ENCODE measurements at places on chromosomes 6 and 20.
A peak's percentile ranks its signal among the peaks of the same experiment; 100 is the strongest.

DNA sequence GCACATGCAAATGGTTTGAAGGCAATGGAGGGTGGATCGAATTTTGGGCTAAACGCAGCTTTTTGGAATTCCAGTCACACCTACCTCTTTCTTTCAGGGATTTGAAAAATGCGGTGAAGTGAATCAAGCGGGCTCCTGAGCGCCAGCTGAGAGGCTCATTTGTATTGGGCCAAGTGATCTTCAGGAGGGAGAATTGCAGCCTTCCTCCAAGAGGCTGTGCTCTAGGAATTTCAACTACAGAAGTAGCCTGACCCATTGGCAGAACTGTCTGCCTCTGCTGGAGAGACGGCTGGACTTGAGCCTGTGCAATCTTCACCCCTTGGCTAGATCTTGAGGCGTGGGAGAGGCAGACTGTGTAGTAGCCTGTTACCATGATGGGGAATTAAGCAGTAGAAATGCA is 5.7 kb upstream of the TIAM2 start:
- no peak for DNase-seq
- H3K4me1 ChIP-seq: no peaks in the 10 kb centered on the region
- H3K27ac ChIP-seq: no peak overlapping the region

DNA sequence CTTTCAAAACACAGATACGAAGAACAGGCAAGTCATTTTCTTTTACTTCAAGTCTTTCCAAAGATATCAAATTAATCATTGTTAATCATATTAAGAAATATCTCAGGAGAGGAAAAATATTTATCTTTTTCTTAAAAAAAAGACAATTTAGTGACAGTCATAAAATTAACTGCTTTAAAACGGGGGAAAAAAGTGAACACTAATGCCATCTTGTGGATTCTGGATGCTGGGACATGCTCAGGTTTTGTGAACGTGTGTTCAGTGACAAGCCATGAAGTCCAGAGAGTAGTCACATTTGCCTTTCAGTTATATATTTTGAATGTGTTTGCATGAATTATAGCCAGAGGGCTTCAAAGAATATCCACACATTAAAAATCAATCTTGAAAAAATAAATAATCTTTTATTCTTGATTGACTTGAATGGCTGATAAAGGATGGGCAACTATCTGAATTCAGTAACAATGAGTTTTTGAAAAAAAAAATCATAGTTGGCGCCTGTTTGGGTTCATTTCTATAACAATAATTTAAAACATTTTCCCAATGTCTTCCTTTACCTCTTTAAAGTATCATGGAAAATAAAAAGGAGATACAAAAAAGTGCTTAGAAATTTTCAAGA is 74.7 kb upstream of the NOX3 start:
- H3K27ac ChIP-seq: no peak overlapping the region
- DNase-seq: no peak
- H3K36me3 ChIP-seq: peaks cover 13% of the 10 kb centered on the region
- H3K4me3 ChIP-seq: no peak overlapping the region
- peaks cover 10% of the 10 kb centered on the region for H3K4me1 ChIP-seq

- no peak for DNase-seq
- peaks cover 39% of the 10 kb centered on the region for H3K4me1 ChIP-seq
- H3K27me3 ChIP-seq: no peaks in the 10 kb centered on the region
- H3K27ac ChIP-seq: no peak overlapping the region
- no peak overlapping the region for H3K4me3 ChIP-seq
Measured at GRCh38 chr6:107715550-107716321, 108.4 kb downstream of the SCML4 start.

DNA sequence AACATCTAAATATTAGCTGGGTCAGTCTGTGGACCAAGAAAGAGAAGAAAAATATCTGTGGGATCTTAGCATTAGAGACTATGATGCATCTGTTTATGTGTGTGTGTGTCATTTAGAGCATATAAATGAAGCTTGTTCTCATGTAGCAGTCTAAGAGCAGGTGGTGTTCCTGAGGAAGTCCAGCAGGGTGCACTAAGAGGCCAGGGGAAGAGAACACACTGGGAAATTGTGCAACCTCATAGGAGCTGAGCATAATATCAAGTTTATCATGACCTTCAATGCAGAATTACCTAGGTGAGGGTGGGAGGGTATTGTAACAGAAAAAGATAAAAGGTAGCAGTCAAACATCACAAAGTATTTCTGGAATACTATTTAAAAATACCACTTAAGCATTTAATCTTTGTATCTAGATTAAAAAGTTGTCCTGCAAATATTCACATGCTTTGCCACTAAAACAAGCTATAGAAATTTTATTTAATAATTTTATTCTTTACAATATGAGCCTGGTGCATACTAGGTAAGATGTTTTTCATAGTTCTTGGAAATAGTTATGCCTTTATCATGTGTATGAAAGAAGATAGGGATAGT is 80.5 kb downstream of the SMPDL3A start:
- peak; percentile 22 for DNase-seq
- H3K36me3 ChIP-seq: no peaks in the 10 kb centered on the region
- no peak overlapping the region for H3K4me3 ChIP-seq
- no peak overlapping the region for H3K27ac ChIP-seq
- no peaks in the 10 kb centered on the region for H3K27me3 ChIP-seq
- peaks cover 8% of the 10 kb centered on the region for H3K4me1 ChIP-seq

- no peak overlapping the region for H3K4me3 ChIP-seq
- H3K27me3 ChIP-seq: no peaks in the 10 kb centered on the region
- no peak overlapping the region for H3K27ac ChIP-seq
- peaks cover 7% of the 10 kb centered on the region for H3K4me1 ChIP-seq
- H3K36me3 ChIP-seq: peaks cover 25% of the 10 kb centered on the region
- DNase-seq: no peak
Measured at GRCh38 chr6:37967651-37968050, 148.1 kb downstream of the ZFAND3 start.

DNA sequence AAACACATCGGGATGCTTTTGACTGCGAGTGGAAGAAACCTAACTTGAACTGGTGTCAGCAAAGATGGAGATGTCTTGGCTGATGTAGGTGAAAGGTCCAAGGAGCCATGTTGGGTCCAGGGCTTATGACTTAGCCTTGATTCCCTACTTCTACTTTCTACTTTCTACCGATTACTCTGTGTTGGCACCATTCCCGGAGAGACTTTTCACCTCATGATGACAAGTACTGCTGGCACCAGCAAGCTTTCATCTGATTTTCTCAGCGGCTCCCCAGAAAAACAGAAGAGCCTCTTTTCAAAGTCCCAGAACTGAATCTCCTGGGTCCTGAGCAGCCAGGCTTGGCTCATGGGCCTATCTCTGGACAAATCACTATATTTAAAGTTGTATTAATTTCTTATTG is 4.9 kb upstream of the EDN3 start:
- no peaks in the 10 kb centered on the region for H3K36me3 ChIP-seq
- peaks cover 83% of the 10 kb centered on the region for H3K27me3 ChIP-seq
- DNase-seq: no peak
- H3K27ac ChIP-seq: no peak overlapping the region

DNA sequence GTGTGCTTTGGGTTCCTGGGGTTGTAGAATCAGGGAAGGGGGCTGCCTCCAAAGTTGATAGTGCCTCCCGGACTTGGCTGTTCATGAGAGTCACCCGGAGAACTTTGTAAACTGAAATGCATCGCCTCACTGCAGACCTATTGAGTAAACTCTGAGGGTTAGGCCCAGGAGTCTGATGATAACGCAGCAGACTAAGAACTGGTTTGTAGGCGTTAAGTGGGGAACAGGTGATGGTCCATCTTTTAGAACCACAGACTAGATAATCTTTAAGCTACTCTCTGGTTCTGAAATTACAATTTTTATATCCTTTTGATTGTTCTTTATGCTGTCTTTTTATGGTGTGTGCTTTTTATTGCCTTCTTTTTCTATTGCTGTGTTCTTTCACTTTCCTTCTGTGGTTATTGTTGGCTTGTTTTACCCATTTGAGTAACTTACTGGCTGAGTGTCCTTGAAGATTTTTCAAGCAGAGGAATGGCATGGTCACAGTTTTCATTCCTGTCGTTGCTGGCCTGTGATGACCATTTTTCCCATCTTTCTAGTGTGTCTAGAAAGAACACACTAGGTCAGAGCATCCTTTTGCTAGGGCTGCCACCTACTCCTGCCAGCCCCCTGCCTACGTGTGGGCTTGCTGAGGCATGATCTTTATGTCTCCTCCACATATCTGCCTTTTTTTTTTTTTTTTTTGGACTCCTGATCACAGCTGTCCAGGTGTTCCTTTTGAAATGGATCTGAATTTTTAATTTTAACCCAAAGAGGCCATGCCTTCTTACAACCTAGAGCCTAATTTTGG is 30.9 kb downstream of the LRRC1 start:
- no peaks in the 10 kb centered on the region for H3K27me3 ChIP-seq
- no peaks in the 10 kb centered on the region for H3K36me3 ChIP-seq
- H3K27ac ChIP-seq: no peak overlapping the region
- DNase-seq: no peak
- no peaks in the 10 kb centered on the region for H3K4me1 ChIP-seq
- H3K4me3 ChIP-seq: no peak overlapping the region

DNA sequence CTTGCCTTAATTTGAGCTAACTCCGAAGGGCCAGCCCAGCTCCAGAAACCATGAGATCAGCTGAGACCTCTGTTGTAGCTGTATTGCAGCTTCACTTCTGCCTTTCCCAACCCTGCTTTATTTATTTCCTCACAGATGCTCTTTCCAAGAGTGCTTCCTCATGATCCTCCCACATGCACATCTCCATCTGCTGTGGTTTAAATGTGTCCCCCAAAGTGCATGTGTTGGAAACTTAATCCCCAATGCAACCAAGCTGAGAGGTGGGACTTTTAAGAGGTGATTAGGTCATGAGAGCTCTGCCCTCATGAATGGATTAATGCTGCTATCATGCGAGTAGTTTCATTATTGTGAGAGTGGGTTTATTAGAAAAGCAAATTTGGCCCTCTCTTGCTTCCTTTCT is 164.4 kb upstream of the TAB2 start:
- no peaks in the 10 kb centered on the region for H3K4me1 ChIP-seq
- no peaks in the 10 kb centered on the region for H3K36me3 ChIP-seq
- H3K27me3 ChIP-seq: no peaks in the 10 kb centered on the region

DNA sequence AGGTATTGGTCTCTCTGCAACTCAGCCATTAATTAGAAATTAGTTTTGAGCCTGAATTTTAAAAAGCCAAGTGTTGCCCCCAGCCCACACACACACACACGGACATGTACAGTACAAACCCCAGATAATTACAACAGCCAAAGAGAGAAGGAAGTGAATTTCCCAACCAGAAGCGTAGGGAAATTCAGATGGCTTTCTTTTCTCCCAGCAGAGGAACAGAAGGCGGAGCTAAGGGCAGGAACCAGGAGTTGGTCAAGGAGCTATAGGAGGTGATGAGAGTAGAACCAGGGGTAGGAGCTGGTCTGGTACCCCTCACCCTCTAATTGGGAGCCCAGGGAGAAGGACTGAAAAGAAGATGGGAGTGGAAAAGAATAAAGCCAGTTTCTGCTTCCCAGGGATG is 3.9 kb upstream of the ZBTB9 start:
- peaks cover 20% of the 10 kb centered on the region for H3K4me1 ChIP-seq
- peak overlapping the region; percentile 77 for H3K4me3 ChIP-seq
- H3K36me3 ChIP-seq: peaks cover 18% of the 10 kb centered on the region
- H3K27ac ChIP-seq: no peak overlapping the region

DNA sequence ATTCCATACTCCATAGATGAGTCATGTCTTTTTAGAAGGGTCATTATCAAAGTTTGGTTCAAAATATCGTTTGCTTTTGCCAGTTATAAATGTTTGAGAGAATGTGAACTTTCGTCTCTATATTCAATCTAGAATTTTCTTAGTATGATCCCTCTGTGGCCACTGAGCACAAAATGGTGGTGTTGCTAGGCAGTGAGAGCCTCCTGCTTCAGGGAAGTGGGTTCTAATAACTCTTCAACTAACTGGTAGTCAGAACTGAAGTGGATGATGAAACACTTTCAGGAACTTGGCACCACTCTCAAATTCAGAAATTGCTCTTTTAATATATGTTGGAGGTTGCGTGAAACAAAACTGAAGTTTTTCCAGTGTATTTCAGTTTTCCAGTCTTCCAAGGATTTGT is 125.0 kb upstream of the DOK5 start:
- H3K4me1 ChIP-seq: peaks cover 4% of the 10 kb centered on the region
- no peaks in the 10 kb centered on the region for H3K36me3 ChIP-seq
- H3K4me3 ChIP-seq: no peak overlapping the region

DNA sequence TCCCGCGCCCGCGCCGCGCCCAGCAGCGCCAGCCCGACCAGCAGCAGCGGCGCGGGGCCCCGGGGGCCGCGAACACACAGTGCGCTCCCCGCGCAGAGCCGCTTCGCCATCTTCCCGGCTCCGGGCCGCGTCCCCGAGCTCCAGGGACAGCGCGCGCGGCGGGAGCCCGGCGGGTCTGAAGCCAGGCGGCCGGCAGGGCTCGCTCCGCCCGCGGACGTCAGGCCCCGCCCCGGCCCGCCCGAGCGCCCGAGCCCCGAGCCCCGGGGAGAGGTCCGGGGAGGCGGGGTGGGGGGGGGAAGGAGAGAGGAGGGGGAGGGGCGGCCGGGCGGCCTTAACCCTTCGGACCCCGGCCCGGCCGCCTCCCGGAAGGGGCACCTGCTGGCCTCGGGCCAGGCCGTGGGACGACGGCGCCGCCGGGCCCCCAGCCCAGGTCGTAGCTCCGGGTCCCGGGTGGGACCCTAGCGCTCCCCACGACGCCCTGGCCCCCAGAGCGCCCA is at the start of gene LAMA5:
Gene LAMA5 (minus strand): TSS at position 177 of the 497 bp plus-strand sequence. CDS start 67 bp downstream, at position 110.
- H3K36me3 ChIP-seq: no peaks in the 10 kb centered on the region
- peaks cover 13% of the 10 kb centered on the region for H3K27me3 ChIP-seq
- peaks cover 6% of the 10 kb centered on the region for H3K4me1 ChIP-seq
- peak; percentile 52 for DNase-seq
- peak within 1 kb of the TSS; percentile 49 for H3K4me3 ChIP-seq

DNA sequence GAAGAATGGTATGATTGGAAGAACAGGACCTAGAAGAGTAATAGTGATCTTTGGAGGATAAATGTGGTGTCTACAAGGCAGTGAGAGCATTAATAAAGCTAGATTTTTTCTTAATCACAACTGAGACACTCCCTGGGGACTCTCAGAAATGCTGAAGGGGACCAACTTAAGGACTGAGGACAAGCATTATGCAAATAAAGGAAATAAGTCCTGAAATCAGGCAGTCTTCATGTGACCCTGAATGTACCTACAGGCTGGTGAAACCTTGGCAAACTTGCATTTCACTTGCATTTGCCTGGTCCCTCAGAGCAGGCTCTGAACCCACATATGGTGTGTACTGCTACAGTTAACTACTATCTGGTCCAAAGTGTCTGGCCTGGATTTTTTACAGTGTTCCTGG is 19.3 kb upstream of the TTK start:
- no peak overlapping the region for H3K4me3 ChIP-seq
- no peaks in the 10 kb centered on the region for H3K4me1 ChIP-seq
- no peak overlapping the region for H3K27ac ChIP-seq
- no peak for DNase-seq
- H3K27me3 ChIP-seq: no peaks in the 10 kb centered on the region

DNA sequence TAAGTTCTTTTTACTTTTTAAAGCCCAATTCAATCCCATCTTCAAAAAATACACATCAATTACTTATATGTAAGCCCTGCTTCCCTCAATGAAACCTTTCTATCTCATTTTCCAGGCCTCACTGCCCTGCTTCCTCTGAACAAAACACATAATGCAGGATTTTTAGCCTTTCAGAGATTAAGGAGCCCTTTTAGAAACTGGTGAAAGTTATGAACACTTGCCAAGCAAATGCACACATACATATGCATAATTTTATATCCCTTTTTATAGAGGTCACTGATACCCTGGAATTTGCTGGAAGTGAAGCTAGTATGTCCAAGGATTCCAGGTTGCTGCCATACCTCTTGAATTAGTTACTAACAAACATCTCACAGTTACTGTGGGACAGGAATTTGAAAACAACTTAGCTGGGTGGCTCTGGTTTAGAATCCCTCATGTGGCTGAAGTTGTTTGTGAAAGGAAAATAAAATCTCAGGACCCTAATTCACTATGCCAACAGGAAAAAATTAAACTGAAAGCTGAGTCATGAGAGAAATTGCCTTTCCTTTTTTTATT is 75.8 kb downstream of the UBE3D start:
- H3K4me1 ChIP-seq: peaks cover 2% of the 10 kb centered on the region
- peak overlapping the region; percentile 57 for H3K27ac ChIP-seq
- no peak for DNase-seq
